ENCODE measurements at places on chromosomes 12 and 14. TPM values are rescaled to one million over a fixed set of nuclear protein-coding genes. Genes with fewer than 3 reads are reported as not detected.

DNA sequence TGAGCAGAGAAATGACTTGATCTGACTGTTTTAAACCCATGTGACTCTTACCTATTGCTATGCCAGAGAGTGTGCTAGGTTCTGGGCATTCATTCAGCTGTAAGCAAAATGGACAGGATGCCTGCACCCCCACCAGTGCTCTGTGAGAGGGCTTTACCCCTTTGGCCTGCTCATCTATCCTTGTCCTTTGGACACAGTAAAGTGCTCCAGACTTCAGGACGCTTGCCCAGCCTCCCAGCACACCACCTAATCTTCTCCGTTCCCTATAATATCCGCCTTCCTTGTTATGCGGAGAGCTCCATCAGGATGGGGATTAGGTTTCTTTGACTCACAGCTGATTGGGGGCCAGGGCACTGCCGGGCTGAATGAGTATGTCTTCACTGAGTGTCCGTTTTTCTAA, 4.4 kb upstream of the ZNF839 start:
- DNase-seq: no peak

DNA sequence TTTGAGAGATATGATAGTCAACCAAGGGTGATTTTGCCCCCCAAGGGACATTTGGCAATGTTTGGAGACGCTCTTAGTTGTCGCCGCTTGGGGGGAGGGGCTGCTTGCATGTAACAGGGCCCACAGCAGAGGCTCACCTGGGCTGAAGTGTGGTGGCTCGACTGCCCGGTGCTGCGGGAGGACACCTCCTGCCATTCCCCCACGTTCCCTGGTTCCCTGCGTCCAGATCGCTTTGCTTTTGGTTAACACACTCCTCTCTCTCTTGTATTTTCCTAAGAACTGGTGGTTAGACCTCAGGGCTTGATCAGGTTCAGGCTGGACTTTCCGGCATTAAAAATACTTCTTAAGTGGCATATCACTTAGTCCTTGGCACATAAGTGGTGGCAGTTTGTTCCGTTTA, 18.9 kb downstream of the PPP2R5C start:
- no peak for DNase-seq

- DNase-seq: no peak
These were observed 122.4 kb downstream of the SLC25A47 start for GRCh38 chr14:100445436-100446088.

GRCh38 chr12:29574500-29574899, 77.0 kb upstream of the OVCH1 start:
- no peak for DNase-seq

- peak; percentile 11 for DNase-seq
These were observed 46.3 kb upstream of the PCED1B start for GRCh38 chr12:47033081-47033480.

The CNTN1 gene
- total RNA-seq: 32.1 TPM

DNA sequence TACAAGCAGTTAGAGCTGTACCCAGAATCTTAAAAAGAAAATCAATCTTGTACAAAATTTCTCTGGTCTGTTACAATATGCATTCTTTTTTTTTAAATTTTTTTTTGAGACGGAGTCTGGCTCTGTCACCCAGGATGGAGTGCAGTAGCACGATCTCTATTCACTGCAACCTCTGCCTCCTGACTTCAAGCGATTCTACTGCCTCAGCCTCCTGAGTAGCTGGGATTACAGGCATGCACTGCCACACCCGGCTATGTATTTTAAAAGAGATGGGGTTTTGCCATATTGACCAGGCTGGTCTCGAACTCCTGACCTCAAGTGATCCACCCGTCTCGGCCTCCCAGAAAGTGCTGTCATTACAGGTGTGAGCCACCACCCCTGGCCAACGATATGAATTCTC, 4.1 kb downstream of the FBXO33 start:
- no peak for DNase-seq

DNA sequence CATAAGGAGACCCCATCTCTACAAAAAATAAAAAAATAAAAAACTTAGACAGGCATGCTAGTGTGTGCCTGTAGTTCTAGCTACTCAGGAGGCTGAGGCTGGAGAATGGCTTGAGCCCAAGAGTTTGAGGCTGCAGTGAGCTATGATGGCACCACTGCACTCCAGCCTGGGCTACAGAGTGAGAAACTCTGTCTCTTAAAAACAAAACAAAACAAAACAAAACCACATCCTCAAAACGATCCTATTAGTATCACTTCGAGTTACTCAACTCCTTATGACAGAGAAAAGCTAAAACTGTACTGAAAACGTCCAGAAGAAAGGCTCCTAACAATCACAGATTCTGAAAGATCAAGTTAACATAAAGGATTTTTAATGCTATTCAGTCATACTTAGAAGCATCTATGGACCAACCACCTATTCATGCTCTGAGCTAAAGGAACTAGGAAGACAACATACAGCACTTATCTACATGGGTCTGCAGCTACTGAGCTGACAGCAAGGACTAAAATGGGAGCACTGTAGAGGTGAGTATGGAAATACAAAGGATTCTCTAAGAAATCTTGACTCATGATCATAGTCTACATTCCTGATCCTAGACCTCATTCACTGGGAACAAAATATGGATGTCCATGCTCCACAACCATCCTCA, 75.3 kb upstream of the DUSP6 start:
- no peak for DNase-seq

The TAS2R14 gene
- total RNA-seq: 6.3 TPM

- no peak for DNase-seq
These were observed 7.1 kb downstream of the ZFP36L1 start for GRCh38 chr14:68785534-68786490.

GRCh38 chr14:94313991-94314655, 9.0 kb downstream of the SERPINA6 start:
- DNase-seq: no peak

DNA sequence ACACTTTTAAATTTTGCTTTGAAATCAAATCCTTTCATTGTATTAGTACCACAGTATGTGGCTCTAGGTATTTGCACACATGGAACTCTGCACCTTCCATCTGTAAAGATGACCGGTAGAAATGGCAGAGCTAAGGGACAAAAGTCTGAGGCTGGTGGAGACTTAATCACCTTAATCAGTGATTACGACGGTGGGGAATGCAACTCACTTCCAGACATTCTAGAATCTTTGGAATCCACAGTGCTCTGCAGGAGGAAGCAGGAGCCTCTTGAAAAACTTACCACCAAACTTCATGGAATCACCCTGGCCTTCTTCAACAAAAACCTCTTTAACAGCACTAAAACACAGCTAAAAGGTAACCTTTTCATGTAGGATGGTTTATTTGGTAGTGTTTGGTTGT, 3.9 kb upstream of the DACT1 start:
- DNase-seq: no peak

All from tibial nerve (tissue), 4 donors.